ENCODE measurements at places on chromosomes 5 and 9.

- no peak for DNase-seq
These were observed 28.4 kb downstream of the SH3GLB2 start for GRCh38 chr9:128999581-129000206.

DNA sequence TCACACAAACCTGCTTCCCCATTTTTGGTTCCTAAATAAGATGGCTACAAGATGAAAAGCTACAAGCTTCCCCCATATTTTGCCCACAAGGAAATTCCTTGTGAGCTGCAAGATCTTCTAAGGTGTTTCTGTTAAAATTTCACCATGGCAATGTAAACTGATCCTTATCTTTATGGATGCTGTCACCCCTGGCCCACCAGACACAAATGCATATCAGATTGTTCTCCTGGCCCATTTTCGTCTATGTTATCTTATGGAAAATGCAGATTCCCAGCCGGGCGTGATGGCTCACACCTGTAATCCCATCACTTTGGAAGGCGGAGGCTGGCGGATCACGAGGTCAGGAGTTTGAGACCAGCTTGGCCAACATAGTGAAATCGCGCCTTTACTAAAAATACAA, 65.1 kb upstream of the IL6ST start:
- DNase-seq, result no peak

DNA sequence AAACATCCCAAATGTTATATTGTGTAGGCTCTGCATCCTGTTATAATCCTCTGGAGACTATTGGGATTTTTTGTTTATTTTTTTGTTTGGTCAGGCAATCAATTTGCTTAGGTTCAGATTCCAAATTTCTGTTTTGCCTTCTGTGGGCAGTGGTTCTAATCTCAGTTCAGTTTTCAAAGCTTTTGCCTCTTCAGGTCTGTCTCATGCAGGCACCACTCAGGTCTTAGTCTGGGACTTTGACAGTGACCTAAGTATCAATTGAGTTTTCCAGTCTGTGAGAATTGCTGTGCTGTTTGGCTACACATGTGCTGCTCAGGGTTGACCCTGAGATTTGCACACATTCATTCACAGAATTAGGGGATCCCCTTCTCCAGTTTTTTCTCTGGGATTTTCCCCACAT, 14.1 kb downstream of the SNX2 start:
- DNase-seq, result no peak

GRCh38 chr5:89071941-89072331, 189.0 kb upstream of the MEF2C start:
- DNase-seq, result no peak

DNA sequence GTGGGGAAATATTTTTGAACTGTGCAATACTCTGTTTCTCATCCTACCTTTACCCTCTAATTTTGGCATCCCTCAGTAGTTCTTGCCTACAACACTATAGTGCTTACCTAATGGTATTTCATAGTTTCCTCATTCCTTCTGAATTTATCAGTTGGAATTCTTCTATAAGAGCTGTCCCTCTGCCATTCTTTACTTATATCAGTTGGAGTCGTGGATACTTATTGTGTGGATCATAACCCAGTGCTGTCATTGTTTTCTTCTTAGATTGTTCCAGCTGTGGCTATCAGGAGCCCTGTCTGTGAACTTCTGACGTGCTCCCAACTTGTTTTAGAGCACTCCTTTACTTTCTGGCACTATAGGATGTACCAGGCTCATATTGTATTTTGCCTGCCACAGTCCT, 146.1 kb upstream of the OTULINL start:
- no peak for DNase-seq

DNA sequence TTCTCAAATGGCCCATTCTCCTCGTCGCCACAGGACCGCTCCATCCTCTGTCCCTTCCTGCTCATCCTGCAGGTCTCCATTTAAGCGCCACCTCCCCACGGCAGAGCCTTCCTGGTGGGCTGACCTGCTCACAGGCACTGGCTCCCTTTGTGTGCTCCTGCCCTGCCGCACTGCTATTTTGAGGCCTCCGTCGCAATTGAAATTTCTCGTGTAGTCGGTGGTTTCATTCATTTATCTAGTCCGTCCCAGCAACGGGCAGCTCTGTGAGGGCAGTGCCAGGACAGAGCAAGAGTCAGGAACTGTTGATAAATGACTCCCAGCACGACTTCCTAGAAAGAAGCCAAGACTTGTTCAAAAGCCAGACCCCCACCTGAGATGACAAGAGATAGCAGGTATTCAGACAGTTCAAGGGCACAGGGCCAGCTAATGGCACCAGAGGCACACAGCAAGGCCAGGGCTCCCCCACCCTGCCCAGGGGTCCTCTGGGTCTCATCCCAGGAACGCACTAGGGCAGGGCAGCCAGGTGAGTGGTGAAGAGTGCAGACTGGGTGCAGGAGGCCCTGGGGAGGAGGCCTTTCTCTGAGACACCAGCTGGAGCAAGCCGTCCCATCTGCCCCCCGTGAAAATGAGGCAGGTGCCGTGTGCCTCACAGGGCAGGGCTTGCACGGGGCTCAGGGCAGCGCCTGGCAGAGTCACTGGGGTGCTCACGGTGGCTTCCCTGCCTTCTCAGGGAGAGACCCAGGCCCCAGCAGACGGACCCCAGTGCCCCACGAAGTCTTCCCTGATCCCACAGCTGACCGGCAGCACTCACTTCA, 36.9 kb downstream of the FAM78A start:
- DNase-seq, result no peak

- no peak for DNase-seq
These were observed 73.4 kb upstream of the MEF2C start for GRCh38 chr5:88956416-88956815.

DNA sequence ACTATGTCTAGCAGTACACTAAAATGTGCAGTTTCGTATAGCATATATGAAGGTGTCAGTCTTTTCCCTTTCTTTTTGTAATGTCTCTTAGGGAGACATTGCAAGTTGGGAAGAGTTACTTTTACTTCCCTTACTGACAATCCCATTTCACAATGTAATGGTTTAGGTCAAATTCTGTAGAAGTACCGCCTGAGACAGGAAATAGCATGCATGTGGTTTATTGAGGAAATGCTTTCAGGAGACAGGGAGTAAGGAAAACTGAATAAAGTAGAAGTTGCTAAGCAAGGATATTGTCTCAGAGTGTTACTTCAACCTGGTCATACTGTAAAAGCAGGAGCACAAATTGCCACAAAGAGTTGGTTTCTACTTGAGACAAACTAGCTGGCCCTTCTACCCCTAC, 32.1 kb upstream of the MSANTD3 start:
- no peak for DNase-seq

DNA sequence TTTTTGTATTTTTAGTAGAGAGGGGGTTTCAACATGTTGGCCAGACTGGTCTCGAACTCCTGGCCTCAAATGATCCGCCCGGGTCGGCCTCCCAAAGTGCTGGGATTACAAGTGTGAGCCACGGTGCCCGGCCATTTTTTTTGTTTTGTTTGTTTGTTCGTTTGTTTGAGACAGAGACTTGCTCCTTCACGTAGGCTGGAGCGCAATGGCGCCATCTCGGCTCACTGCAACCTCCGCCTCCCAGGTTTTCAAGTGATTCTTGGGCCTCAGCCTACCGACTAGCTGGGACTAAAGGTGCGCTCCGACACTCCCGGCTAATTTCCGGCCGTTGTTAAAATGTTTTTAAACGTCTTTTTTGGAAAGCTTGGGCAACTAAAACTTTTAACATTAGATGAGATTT, 54.0 kb downstream of the SHOC1 start:
- DNase-seq, result no peak

- DNase-seq, result no peak
These were observed 2.6 kb downstream of the GLIS3 start for GRCh38 chr9:4297151-4297785.

DNA sequence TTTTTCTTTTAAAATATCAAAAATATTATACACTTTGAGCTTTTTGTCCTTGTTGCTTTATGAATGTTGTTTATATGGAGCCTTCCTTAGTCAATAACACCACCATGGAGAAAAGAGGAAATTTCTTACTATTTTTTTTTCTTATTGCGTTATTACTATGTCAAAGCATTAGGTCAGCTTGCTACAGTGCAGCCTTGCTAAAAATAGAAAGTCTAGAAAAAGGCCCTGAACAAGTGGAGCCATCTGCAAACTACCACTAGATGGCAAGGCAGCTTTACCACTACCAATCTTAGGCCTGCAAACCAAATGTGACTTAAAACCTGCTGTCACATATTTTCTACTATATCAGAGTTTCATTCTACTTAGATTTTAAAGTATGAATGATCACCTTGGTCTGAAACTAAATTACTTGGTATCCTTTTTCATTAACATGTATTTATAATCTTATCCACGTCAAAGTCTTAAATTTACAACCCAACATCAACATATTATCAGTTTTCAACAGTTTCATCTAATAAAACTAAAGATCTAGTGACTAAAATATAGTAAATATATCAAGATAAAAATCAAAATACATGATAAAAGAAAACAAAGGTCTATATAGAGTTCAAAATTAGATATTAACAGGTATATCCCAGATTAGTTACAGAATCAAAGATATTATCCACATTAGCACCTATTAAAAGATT, 113.1 kb upstream of the ACOT12 start:
- no peak for DNase-seq

DNA sequence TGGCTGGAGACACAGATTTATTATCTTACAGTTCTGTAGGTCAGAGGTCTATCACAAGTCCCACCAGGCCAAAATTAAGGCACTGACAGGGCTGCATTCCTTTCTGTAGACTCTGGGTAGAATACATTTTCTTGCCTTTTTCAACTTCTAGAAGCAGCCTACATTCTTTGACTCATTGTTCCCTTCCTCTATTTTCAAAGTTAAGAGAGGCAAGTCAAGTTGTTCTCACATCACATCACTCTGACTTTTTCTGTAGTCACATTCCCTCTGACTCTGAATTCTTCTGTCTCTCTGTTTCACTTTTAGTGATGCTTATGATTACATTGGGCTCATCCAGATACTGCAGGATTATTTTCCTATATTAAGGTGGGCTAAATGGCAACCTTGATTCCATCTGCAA, 119.0 kb downstream of the MELK start:
- no peak for DNase-seq

DNA sequence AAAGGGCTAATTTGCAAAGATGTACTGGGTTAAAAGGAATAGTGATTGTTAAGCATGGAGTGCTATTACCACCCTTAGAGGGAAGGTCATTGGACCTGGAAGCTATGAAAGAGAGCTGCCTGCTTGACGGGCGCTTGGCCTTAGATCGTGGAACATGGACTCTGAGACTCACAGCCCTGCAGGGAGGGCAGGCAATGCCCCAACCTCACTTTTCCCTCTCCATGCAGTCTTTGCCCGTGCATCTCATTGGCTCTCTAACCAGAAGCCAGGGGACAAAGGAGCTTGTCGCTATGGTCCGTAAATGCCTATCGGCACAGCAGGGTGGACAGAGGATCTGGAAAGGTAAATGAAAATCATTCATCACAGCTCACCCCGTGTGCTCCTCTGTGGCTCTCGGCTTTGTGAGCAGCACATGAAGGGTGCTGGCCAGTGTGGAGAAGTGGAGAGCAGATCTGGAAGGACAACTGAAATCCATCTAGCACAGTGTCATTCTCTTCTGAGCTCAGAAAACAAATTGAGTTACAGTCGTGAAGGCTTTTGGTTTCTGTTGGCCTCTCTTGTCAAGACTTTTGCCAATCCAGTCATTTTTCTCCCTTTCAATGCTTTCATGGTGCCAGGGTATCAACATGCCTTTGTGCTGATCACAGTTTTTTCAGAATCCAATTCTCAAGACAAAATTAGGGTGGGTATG, 186.2 kb downstream of the SNX18 start:
- no peak for DNase-seq

GRCh38 chr9:7402334-7403027, 397.1 kb downstream of the DMAC1 start:
- DNase-seq, result no peak

- DNase-seq, result no peak
These were observed 196.4 kb downstream of the TLE4 start for GRCh38 chr9:79768194-79768593.

DNA sequence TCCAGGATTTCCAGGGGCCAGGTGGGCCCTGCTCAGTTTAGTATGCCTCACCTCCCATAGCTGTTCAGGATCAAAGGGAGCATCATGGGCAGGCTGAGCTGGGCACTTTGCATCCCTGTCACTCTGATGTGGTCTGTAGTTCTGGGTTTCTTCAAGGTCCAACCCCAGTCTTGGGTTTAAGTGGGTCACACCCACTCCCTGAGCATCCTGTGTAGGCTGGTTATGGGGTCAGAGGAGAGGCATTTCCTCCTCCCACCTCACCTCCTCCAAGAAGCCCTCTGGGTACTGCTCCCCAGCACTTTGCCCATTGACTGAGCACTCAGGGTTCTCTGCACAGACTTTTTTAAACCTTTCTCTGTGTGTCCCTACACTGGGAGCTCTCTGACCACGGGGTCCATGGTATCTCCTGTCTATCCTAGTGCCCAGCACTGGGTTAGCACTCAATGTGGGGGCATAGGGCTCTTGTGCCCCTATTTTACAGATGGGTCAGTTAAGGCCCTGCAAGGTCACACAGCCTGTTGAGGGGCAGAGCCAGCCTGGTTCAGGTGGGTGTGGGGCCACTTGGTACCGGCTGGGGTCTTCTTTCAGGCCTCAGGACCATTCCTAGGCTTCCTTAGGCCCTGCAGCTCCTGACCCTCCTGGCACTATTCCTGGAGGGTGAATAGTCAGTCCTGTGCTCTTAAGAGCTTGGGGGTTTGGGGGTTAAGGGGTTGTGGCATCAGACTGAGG, 19.0 kb downstream of the CXXC5 start:
- DNase-seq, result no peak

- no peak for DNase-seq
These were observed 238.9 kb downstream of the CACNA1B start for GRCh38 chr9:138116521-138116920.

- DNase-seq, result no peak
These were observed 185.5 kb downstream of the HSD17B3 start for GRCh38 chr9:96116275-96117064.

DNA sequence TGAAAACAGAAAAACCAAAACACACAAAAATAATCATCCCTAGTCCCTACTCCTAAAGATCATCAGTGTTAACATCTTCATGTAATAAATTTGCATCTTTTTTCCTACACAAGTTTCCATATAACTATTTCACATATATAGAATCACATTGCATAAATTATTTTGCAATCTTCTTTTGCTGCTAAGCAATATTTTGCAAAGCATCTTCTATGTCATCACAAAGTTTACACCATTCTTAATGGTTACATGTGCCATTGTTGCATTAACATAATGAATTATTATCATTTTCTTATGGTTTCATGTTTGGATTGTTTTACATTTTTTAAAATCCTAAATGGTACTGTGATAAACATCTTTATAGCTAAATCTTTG, 17.8 kb downstream of the SH3TC2 start:
- DNase-seq, result no peak

GRCh38 chr5:57950616-57951228, 468.1 kb upstream of the ACTBL2 start:
- DNase-seq, result no peak

DNA sequence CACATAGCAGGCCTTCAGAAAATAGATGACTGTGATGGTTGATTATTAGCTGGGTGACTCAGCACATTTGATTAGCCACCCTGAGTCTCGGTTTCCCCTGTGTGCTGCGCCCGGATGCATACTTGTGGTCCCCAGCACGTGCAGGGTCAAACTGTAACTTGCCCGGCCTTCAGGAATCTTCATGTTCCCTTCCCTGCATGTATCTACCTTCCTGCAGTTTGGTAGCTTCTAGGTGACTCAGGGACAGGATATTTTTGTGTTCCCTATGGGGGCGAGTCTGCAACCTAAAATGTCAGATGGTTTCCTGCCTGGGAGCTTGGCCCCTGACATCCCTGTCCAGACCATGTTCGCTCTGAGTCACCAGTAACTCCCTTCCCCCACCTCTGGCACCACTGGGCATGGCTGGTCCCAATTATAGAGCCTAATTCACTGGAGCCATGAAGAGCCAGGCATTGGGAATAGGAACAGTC, 13.2 kb downstream of the PTGS1 start:
- DNase-seq, result no peak

- no peak for DNase-seq
These were observed 639.2 kb downstream of the NR2F1-AS1 start for GRCh38 chr5:92941806-92942205.
